ENCODE measurements at places on chromosomes 2 and 18.

GRCh38 chr2:175804122-175804521, 197.9 kb downstream of the LNPK start:
- DNase-seq: no peak

DNA sequence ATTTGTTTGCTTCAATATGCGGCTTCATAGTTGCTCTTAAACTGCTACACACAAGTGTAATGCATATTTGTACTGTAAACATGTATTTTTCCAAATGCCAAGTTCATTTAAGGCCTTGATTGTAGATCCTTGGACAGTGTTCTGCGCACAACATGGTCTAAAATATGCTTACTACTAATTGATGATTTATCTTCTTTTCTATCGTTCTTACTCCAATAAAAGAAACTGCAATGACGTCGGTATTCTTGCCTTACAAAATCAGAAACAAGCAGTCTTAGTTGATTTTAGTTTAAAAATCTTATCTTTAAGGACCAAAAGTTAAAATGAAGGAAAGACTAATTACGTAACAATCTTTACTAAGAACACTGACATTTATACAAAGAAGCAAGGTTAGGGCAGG, 224.3 kb upstream of the SMAD7 start:
- DNase-seq: no peak

DNA sequence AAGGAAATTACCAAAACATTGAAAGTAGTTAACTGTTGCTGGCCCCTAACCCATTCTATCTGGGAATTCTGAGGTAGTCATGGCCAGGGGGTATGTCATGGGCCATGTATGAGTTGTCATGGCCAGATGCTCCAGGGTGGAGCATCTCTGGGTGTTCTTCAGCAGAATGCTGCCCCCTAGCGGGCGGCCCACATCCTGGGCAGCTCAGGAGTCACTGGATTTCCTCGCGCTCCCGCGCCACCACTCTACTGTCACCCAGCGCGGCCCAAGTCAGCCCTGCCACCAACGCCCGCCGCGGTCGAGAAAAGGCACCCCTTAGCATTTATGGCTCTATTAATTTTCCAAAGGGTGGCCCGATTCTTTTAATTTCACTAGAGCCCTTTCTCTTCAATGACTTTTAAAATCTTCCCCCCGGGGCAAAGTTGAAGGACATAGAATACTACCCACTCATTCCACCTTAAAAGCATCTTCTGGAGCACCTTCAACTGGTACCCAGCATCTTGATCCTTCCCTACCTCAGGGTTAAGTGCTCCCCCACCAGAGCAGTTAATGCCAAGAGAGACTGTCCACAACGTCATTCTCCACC, 41.6 kb downstream of the PKDCC start:
- peak; percentile 53 for DNase-seq

- DNase-seq: no peak
Measured at GRCh38 chr2:86628091-86628522, 4.4 kb upstream of the RNF103 start.

GRCh38 chr2:99395589-99396130, 58.5 kb downstream of the EIF5B start:
- DNase-seq: no peak

DNA sequence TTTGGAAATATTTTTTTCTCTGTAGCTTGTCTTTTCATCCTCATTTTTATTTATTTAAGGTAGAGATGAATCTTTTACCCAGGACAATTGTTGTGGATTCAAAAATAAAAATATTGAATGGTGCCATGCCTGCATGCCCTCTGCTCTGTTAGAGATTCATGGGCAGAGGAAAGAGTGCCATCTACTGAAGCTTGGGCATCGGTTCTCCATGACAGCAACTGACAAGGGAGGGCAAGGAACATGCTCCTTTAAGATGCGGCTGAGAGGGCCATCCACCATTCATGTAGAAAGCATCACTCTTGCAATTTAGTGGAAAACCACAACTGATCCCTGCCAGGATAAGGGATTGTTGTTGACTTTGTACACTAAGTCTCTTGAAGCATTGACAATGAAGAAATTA, 79.9 kb downstream of the PARD3B start:
- DNase-seq: no peak

DNA sequence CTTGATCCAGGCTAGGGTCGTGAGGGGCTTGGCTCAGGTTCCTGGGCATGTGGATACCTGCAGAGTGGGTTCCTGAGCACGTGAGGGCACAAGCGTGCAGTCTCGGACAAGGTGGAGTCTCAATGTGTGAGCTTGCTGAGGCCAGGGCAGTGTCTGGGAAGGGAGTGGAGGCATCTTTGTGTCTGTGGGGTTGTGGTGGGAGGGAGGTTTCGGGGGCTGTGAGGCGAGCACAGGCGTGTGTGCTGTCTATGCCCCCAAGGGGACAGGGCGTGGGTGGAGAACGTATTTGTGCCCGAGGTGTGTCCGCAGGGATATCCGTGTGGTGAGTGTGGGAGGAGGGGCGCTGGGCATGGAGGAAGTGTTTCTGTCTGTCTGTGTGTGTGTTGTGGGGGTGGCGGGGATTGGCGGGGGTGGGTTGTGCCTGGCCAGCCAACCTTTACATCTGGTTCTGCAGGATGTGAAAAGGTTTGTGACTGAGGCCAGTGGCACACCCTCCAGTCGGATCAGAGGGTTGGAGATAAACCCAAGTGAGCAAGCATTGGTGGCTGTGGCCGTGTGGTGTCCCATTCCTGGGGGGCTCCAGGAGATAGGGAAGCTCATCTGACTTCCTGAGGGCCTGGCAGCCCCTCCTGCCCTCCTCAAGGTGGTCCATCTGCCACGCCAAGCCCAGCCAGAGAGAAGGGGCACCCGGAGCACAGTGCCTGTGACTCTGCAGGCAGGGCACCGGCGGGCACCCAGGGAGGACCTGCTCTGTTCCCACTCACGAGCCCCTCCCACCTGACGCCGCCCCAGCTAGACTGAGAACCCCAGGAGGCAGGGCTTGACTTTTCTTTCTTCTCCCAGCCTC, 57.1 kb downstream of the ZFP36L2 start:
- no peak for DNase-seq

GRCh38 chr2:60311524-60311923, 241.9 kb downstream of the BCL11A start:
- peak; percentile 19 for DNase-seq

DNA sequence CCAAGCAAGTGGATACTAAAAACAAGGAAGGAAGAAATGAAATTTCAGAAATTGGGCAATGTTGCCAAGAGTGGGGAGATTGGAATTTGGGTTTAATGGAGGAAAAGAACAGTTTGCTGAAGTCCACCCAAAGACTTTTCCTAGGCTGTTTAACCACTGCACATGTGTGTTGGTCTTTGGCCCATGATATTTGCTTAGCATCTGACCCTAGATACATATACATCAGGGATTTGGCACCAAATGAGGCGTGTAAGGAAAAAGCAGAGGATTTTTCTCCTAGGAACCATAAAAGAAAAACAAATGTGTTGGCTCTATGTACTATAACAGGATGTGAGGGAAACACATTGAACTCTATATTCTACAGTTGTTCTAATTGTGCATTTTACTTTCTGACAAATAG, 80.7 kb upstream of the CD28 start:
- no peak for DNase-seq

- no peak for DNase-seq
Measured at GRCh38 chr2:19484736-19485135, 126.3 kb upstream of the OSR1 start.

DNA sequence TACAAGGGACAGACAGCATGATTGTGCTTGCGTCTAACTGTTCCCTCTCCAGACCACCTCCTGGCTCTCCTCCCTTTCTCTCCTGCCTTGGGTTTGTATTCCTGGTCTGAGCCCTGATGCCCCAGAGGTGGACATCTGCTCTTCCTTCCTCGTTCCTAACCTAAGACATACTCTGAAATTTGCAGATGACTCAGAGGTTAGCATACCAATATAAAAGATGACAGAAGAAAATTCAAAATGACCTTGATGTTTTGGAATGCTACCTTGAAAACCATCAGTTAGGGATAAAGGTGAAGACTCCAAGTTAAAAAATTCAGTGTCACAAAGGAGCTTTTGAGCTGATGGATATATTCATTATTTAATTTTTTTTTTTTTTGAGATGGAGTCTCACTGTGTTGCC, 12.9 kb downstream of the SMYD1 start:
- DNase-seq: no peak

- DNase-seq: no peak
Measured at GRCh38 chr2:134246154-134246874, 7.6 kb upstream of the MGAT5 start.

GRCh38 chr2:60149176-60149575, 404.3 kb downstream of the BCL11A start:
- no peak for DNase-seq

- DNase-seq: no peak
Measured at GRCh38 chr18:78589916-78590437, 389.6 kb upstream of the SALL3 start.

GRCh38 chr2:107028661-107029060, 142.7 kb upstream of the ST6GAL2 start:
- DNase-seq: no peak

DNA sequence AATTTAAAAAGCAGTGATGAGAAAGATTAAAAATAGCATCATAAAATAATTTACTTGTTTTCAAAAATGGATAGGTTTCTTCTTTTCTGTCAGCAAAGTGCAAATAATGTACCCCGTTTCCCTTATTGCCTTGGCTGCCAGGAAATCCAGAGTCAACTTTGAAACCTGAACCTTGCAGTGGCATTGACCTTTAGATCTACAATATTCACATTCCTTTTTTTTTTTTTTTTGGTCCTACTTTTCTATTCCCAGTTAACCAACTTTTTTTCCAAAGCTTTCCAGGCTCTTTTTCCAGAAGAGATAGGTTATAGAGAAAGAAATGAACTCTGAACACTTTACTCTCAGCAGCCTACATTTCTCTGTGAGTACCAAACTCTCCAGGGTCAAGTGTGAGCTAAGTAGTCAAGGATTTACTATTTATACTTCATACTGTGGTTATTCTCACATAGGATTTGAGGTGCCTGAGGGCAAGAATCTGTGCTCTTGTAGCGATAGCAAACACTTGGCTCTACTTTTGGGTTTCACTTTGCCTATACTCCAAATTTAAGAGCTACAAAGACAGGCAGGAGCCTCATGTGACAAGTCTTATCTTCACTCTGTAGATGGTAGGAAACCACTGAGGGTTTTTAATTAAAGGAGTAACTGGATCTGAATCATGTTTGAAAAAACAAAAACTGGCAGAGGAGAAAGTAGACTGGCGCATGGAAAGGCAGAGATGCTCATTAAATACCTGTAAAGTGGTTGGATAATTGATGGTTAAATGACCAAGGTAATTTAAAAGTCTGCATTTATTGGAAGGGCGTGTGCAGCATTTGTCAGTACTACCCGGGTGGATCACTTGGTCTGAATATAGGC, 63.2 kb upstream of the TMEM17 start:
- DNase-seq: no peak

DNA sequence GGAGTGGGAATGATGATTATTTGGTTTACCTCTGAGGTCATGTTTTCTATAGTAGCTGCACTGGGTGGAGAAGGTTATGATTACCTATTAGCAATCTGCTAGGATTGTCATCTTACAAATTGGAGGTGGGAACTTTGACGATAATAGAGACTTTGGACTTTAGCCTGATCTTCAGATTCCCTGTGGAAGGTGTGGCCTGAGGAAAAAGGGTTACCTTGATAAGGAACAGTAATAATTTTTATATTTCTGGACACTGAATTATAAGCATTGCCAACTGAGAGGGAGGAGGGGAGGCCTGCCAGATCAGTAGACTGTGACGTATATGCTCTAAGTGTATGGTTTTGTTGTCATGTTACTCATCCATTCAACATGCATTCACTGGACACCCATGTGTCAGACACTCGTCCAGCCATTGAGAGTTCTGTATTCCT, 183.4 kb upstream of the FOSL2 start:
- no peak for DNase-seq

GRCh38 chr2:194616334-194616733, 1040.7 kb upstream of the SLC39A10 start:
- no peak for DNase-seq

DNA sequence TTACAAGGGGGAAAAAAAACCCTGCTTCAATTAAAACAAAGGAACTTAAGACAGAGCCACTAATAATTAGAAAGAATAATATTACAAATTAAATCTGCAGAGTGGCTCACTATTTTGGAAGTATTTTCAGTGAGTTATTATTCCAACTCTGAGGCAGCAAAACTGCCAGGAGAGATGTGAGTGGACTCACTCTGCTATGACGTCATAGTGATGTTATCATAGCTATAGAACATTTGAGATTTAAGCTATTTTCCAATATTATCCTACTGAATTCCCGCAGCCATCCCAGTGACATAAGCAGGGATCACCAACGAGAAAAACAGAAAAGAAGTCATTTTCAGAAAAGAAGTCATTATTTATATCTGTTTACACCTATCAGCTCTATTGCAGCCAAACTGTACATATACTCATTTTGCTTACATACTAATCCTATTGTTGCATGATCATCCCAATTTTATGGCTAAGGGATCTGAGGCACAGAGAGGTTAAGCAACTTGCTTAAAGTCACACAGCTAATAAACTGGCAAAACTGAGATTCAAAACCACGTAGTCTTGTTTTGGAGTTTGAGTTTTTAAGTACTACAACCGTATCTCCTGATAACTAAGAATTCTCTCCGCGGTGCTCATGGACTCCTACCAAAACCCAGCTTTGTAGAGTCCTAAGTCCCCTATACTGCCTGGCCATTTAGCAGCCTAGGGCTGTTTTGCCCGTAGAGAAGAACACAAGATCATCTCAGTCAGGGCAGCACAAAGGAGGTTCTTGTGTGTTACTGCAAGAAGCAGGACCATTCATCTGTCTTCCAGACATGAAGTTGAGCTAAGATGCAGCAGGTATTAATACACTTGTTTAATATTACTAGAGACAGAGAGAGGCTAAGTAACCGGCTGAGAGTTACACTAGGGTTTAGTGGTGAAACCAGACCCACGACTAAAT, 299.8 kb downstream of the TCF4 start:
- DNase-seq: no peak

DNA sequence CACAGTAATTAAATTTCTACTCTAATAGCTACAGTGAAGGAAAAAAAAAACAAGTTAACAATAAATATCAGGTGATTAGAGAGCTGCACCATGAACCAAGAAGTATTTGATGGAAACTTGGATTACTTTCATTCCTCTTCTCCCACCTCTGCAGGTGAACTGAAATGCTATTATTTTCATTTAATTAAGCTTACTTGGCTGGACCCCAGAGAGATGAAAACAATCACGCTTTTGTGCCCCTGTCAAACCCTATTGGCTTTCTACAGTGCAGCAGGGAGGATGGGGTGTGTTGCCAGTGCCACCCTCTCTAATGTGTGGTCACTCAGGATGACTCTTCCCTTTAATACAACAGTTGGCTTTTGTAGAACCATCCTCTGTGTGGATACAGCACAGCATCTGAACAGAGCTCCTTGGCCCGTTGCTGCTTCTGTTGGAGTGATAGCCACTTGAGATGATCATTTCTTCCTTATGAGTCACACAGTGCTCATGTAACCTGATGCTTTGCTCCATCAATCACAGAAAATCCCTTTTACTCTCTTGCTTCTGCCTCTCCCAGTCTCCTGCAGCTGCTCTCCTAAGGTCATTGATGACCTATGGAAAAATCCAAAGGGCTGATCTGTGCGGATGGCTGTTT, 5.5 kb upstream of the ARL4C start:
- DNase-seq: no peak

- DNase-seq: no peak
Measured at GRCh38 chr2:217943446-217944321, 59.1 kb downstream of the TNS1 start.

Measured in activated CD4-positive, alpha-beta T cell treated with anti-CD3 and anti-CD28 coated beads, Interleukin-2, Interleukin-4, amounts not matched to agents 100 ng/mL and 50 ng/mL, durations not matched to agents 16 hours and 8 hours (primary cell).